ENCODE measurements at places on chromosomes 4 and X. TPM values are rescaled to one million over a fixed set of nuclear protein-coding genes. Genes with fewer than 3 reads are reported as not detected.

PRR32 gene
- total RNA-seq: not detected

BGN gene
- 121 TPM for total RNA-seq

GATA1 gene
- total RNA-seq: not detected

LRP2BP gene
- 1.6 TPM for total RNA-seq

INTS6L gene
- total RNA-seq: 31.7 TPM

PDS5A gene
- 78.4 TPM for total RNA-seq

DNA sequence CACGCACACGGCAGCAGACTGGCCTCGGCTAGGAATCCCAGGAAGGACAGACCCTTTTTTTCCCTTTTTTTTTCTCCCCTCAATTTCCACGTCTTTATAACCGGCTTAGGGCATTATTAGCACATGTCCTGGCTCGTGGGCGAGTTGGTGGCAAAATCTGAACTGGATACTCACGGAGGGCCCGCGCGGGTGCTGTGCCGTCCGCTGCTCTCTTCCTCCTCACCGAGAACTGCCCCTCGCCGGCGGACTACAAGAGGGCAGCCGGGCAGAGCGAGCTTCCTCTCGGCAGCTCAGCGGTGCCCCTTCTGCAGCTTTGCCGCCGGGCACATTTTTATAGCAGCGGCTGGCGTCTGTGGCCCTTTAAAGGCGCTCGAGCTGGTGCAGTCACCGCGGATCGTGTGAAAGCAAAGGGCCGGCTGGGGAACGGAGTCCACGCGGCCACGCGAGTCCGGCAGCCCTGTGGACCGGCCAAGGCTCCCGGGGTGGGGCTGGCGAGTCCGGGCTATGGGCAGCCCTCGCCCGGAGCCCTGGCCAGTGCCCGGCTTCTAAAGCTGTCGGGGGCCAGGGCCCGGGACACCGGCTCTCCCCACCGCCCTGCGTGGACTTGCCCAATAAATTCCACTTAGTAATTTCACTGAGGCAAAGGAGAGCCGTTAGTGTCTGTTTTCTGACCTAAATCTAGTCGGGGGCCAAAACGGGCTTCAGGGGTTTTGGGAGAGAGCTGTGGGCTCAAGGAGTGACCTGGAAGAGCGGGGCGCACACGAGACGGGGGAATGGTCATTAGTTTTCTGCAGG is 1.3 kb upstream of the CITED1 start:
- H3K4me1 ChIP-seq: peaks cover 21% of the 10 kb centered on the region
- H3K36me3 ChIP-seq: no peaks in the 10 kb centered on the region
- peak overlapping the region; percentile 79 for H3K4me3 ChIP-seq
- H3K27ac ChIP-seq: no peak overlapping the region

DNA sequence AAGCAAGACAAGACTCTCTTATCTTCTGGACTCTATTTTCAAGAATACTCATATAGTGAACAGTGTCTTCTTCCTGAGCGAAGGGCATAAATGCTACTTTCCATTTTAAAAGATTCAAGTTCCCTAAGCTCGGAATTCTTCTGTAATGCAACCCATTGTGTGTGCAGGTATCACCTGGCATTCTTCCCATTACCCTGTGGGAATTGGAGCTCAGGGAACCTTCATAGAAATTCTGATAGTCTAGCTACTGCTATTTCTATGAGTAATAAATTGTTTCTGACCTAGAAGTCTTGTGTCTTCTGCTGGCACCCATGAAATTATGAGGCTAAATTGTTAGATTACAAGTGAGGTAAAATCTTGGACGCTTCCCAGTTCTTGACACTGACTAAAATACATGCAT is 324.1 kb upstream of the DIPK2B start:
- H3K36me3 ChIP-seq: no peaks in the 10 kb centered on the region
- no peaks in the 10 kb centered on the region for H3K27me3 ChIP-seq
- no peak overlapping the region for H3K27ac ChIP-seq
- no peak for DNase-seq
- no peaks in the 10 kb centered on the region for H3K4me1 ChIP-seq
- H3K4me3 ChIP-seq: no peak overlapping the region

DNA sequence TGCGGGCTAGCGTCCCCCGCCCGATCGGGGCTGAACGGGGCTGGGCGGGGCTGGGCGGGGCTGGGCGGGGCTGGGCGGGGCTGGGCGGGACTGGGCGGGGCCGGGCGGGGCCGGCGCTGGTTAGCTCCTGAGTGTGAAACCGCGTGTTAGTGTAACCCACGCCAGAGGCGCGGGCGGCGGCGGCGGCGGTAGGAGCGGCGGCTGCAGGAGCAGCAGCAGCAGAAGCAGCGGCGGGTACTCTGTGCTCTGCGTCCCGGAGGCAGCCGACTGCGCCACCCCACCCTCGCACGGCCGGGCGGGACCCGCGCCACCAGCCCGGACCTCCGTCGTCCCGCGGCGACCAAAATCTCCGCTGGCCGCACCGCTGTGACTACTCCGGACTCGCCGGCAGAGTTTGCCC is 128.1 kb downstream of the LAS1L start:
- no peak overlapping the region for H3K4me3 ChIP-seq
- peaks cover 6% of the 10 kb centered on the region for H3K36me3 ChIP-seq
- DNase-seq: no peak
- H3K4me1 ChIP-seq: no peaks in the 10 kb centered on the region

GRCh38 chrX:18286322-18286831 is 65.7 kb upstream of the BEND2 start:
- no peak overlapping the region for H3K27ac ChIP-seq
- H3K4me1 ChIP-seq: peaks cover 7% of the 10 kb centered on the region
- DNase-seq: no peak
- no peaks in the 10 kb centered on the region for H3K27me3 ChIP-seq

DNA sequence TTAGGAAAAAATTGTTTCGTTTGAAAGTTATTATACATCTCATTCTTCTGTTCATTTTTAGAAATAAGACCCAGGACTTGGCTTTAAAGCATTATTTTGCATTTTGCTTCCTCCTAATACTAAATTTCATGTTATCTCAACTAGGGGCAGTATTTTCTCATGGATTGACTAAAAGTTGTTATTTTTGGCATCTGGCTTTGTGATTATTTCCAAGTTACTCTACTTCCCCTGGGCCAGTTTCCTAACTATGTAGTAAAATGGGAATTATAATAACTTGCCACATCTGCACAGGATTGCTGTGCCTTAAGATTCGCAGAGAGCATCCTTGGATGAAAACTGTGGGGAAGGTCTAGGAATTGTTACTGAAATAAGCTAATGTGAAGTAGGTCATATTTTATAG is 3.0 kb downstream of the RBPJ start:
- peak overlapping the region; percentile 52 for H3K27ac ChIP-seq
- H3K4me1 ChIP-seq: peaks cover 27% of the 10 kb centered on the region
- no peaks in the 10 kb centered on the region for H3K36me3 ChIP-seq
- no peak overlapping the region for H3K4me3 ChIP-seq
- no peak for DNase-seq

DNA sequence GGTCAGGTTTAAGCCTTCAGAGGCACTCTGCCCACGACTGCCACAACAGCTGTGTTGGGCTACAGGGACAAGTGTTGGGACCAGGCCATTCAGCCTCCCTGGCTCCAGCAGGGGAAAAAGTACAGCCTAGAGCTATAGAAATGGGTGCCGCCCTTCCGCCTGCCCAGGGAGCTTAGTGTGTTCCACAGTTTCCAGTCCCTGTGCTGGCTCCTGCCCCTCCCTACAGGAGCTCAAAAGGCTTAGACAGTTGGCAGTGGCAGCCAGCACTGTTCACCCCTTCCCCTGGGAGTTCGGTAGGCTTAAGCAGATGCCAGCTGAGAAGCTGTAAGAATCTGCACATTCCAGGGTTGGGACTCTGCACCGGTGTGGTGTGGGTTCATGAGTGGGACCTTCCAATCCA is 408.2 kb upstream of the INTU start:
- H3K4me3 ChIP-seq: no peak overlapping the region
- no peak for DNase-seq
- no peaks in the 10 kb centered on the region for H3K27me3 ChIP-seq
- H3K4me1 ChIP-seq: no peaks in the 10 kb centered on the region

DNA sequence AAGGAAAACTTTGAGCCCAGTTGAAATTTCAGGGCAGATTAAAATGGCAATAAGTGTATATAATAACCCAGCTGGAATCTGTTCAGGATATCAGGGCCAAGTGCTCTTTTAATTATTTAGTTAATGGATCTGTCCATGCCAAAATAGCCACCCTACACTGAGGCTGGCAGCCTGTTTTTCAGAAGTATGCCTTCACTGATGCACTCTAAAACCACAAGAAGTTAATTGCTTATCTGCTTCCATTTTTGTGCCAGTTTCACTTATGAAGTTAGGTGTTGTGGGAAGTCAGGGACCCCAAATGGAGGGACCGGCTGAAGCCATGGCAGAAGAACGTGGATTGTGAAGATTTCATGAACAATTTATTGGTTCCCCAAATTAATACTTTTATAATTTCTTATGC is 960.3 kb downstream of the C4orf33 start:
- peaks cover 5% of the 10 kb centered on the region for H3K4me1 ChIP-seq
- no peak overlapping the region for H3K27ac ChIP-seq
- H3K36me3 ChIP-seq: no peaks in the 10 kb centered on the region
- DNase-seq: no peak
- no peaks in the 10 kb centered on the region for H3K27me3 ChIP-seq
- no peak overlapping the region for H3K4me3 ChIP-seq

DNA sequence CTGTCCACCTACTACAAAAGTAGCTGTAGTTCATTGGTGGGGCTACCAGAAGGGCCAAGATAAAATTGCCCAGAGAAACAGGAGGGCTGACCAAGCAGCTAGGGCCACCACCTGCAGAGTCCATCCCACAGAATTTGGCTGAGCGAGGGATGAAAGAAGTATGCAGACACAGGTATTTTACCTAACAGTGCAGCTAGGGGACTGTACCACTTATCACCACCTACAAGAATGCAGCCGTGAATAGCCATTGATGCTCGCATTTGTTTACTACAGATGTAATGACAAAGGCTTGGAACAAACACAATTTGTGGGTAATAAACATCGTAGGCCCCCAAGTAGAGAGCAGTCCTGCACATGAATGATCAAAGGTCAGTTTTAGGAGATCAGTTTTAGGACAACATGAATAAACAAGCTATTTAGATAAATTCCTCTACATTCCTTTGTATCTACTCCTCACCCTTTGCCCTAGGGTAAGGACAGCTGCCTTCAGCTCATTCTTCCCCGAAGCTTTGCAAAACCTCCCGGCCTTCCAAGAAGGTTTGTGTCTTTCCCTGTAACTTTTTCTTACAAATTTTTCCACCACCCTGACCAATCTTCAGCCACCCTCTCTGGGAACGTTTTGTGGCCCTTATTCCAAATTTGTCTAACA is 49.5 kb downstream of the ZNF718 start:
- H3K4me1 ChIP-seq: no peaks in the 10 kb centered on the region
- H3K27ac ChIP-seq: no peak overlapping the region
- no peak overlapping the region for H3K4me3 ChIP-seq
- DNase-seq: no peak
- H3K27me3 ChIP-seq: no peaks in the 10 kb centered on the region

DNA sequence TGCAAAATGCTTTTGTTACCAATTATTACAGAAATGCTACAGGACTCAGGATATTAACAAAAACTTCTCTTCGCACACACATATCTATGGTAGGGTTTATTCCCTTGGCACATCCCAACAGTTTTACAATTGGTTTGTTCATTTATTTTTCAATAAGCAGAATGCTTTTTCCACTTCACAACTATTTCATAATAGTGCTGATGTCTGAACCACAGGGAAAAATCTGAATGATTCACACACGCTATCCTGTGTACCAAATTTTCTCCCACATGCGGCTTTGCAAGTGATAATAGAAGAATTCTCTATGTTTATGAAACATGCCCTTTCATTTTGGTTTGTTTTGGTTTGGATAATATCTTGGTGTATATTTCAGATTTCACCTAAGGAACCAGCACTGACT is 725.7 kb upstream of the TENM3 start:
- H3K27ac ChIP-seq: no peak overlapping the region
- no peak for DNase-seq
- H3K4me1 ChIP-seq: peaks cover 12% of the 10 kb centered on the region
- H3K27me3 ChIP-seq: no peaks in the 10 kb centered on the region

- no peaks in the 10 kb centered on the region for H3K36me3 ChIP-seq
- no peaks in the 10 kb centered on the region for H3K4me1 ChIP-seq
- H3K27me3 ChIP-seq: no peaks in the 10 kb centered on the region
- no peak overlapping the region for H3K27ac ChIP-seq
- DNase-seq: no peak
- H3K4me3 ChIP-seq: no peak overlapping the region
These were observed 10.9 kb downstream of the HHIP start for GRCh38 chr4:144656850-144657249.

DNA sequence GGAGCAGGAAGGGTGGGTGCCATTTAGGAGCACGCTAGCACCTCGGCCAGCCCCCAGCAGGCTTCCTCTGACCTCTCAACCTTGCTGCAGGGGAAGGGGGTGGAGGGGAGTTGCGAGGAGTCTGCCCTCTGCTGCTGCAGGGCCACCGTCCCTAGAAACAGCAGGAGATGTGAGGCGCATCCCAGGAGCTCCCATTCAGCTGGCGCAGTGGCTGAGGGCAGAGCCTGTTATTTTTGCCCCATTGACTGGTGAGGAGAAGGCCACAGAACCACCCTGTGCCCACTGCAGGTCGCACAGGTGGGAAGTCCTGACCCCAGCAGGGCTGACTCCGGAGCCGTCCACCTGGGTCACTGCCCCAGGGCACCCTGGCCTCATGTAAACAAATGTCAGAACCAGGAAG is 8.0 kb downstream of the PDE6B start:
- H3K36me3 ChIP-seq: no peaks in the 10 kb centered on the region
- no peak for DNase-seq
- no peaks in the 10 kb centered on the region for H3K4me1 ChIP-seq
- H3K27ac ChIP-seq: no peak overlapping the region
- peaks cover 13% of the 10 kb centered on the region for H3K27me3 ChIP-seq

DNA sequence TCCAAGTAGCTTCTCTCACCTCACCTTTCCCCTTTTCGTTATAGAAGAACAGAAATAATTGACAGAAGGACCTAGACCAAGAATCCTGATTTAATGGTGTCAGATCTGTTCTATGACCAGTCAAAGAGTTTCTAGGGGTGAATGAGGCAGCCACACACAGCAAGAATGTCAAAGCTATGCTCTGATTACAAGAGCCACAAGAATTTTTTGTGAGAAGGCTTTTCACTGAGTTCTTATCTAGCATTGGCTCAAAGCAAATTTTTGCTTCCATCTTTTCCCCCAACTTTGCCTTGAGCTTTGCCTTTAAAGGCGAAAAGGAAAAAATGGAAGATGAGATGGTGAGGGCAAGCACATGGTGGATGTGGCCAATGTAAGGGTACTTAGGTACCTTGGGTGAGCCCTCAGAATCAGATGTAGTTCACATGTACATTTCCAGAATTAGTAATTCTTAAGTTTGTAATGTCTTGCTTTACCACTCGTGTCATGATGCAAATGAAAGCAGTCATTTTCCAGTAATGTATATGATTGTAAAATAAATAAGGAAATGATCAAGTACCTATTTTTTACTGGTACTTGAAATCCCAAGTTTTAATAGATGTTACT is 23.5 kb downstream of the FMR1 start:
- no peak for DNase-seq
- no peaks in the 10 kb centered on the region for H3K27me3 ChIP-seq
- H3K27ac ChIP-seq: no peak overlapping the region
- H3K4me3 ChIP-seq: no peak overlapping the region
- no peaks in the 10 kb centered on the region for H3K4me1 ChIP-seq
- H3K36me3 ChIP-seq: peaks cover 31% of the 10 kb centered on the region

Data from mesothelial cell of epicardium (in vitro differentiated cells).